ENCODE measurements at places on chromosomes 1 and 21. TPM values are rescaled to one million over a fixed set of nuclear protein-coding genes. Genes with fewer than 3 reads are reported as not detected.

- DNase-seq = no peak
- H3K36me3 ChIP-seq = no peaks in the 10 kb centered on the region
- no peaks in the 10 kb centered on the region for H3K27me3 ChIP-seq
Observed at GRCh38 chr1:219520241-219520640, 92.7 kb downstream of the ZC3H11B start.

GRCh38 chr1:21955501-21956281, 18.6 kb upstream of the HSPG2 start:
- no peaks in the 10 kb centered on the region for H3K36me3 ChIP-seq
- H3K4me1 ChIP-seq = peaks cover 34% of the 10 kb centered on the region
- DNase-seq = peak; percentile 72
- peak overlapping the region; percentile 21 for H3K4me3 ChIP-seq

GRCh38 chr1:197180252-197180878, 33.9 kb upstream of the ASPM start:
- H3K27me3 ChIP-seq = no peaks in the 10 kb centered on the region
- no peak overlapping the region for H3K4me3 ChIP-seq
- DNase-seq = peak; percentile 44
- H3K36me3 ChIP-seq = peaks cover 53% of the 10 kb centered on the region
- no peak overlapping the region for H3K27ac ChIP-seq
- peaks cover 11% of the 10 kb centered on the region for H3K4me1 ChIP-seq

- H3K4me3 ChIP-seq = no peak overlapping the region
- H3K36me3 ChIP-seq = no peaks in the 10 kb centered on the region
- no peak for DNase-seq
- no peaks in the 10 kb centered on the region for H3K27me3 ChIP-seq
Observed at GRCh38 chr1:197441999-197442414, 174.0 kb downstream of the CRB1 start.

GRCh38 chr1:43439781-43440180, 13.9 kb downstream of the HYI start:
- H3K27ac ChIP-seq = no peak overlapping the region
- H3K36me3 ChIP-seq = peaks cover 59% of the 10 kb centered on the region
- H3K27me3 ChIP-seq = no peaks in the 10 kb centered on the region

DNA sequence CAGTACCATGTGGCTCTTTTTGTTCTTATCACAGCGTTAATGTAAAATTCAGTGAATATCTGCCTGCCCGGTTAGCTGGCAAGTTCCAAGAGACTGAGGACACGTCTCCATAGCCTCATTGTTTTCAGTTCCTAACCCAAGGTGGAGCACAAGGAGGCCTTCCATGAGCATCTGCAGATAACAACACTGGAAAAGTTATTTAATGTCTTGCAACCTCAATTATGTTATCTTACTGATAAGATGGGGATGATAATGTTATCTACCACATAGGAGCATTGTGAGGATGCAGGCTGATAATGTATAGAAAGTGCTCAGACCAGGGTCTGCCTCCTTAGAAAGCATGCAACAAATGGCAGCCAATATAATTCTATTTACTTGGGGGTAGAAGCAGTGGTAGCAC, 109.6 kb upstream of the DNAH14 start:
- no peaks in the 10 kb centered on the region for H3K27me3 ChIP-seq
- no peaks in the 10 kb centered on the region for H3K4me1 ChIP-seq
- H3K4me3 ChIP-seq = no peak overlapping the region
- no peak for DNase-seq
- H3K36me3 ChIP-seq = no peaks in the 10 kb centered on the region
- H3K27ac ChIP-seq = no peak overlapping the region

DNA sequence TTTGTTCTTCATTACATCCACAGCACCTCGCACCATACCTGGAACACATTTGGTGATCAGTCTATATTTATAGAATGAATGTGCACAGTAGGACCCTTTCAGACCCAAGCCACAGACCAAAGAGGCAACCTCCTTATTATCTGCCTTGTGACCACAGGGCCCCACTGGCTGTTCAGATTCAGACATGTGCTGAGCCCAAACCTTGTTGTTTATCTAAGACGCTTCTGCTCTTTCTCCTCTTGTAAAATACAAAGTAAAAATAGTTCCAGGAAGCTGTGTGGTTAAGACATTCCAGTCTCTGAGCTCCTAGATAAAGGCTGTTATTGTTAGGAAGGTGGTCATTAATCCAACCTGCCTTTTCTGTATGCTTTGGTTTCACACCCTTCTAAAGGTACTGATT, 3.6 kb upstream of the SCMH1 start:
- no peak overlapping the region for H3K4me3 ChIP-seq
- no peaks in the 10 kb centered on the region for H3K36me3 ChIP-seq
- no peak overlapping the region for H3K27ac ChIP-seq
- H3K4me1 ChIP-seq = peaks cover 13% of the 10 kb centered on the region
- DNase-seq = no peak

GRCh38 chr1:198234520-198235251, 77.9 kb downstream of the NEK7 start:
- H3K4me1 ChIP-seq = peaks cover 1% of the 10 kb centered on the region
- H3K36me3 ChIP-seq = peaks cover 24% of the 10 kb centered on the region

- no peak overlapping the region for H3K27ac ChIP-seq
- no peaks in the 10 kb centered on the region for H3K36me3 ChIP-seq
- DNase-seq = no peak
- H3K4me3 ChIP-seq = no peak overlapping the region
- no peaks in the 10 kb centered on the region for H3K27me3 ChIP-seq
Observed at GRCh38 chr1:34617321-34618118, 137.3 kb upstream of the GJB5 start.

- no peaks in the 10 kb centered on the region for H3K4me1 ChIP-seq
- no peak overlapping the region for H3K27ac ChIP-seq
- H3K4me3 ChIP-seq = no peak overlapping the region
Observed at GRCh38 chr1:186985889-186986491, 157.2 kb downstream of the PLA2G4A start.

DNA sequence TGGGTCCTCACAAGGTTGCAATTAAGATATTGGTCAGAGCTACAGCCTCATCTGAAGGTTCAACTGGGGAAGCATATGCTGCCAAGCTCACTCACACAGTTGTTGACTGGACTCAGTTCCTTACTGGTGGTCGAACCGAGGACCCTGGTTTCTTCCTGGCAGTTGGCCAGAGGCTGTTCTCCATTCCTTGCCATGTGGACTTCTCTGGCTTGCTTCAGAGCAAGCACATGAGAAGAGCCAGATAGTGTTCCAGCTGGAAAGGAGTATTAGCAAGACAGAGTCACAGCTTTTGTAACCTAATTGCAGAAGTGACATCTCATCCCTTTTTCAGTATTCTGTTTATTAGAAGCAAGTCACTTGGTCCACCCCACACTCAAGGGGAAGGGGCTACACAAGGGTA, 23.6 kb downstream of the POU2F1 start:
- H3K27me3 ChIP-seq = no peaks in the 10 kb centered on the region
- H3K36me3 ChIP-seq = peaks cover 2% of the 10 kb centered on the region
- no peak for DNase-seq
- no peak overlapping the region for H3K27ac ChIP-seq

GRCh38 chr1:162632217-162632666, at the start of gene DDR2:
TSS of gene DDR2 (plus strand) at chr1:162632464. CDS start at chr1:162719064, 86,600 bp downstream.
- no peaks in the 10 kb centered on the region for H3K4me1 ChIP-seq
- DNase-seq = no peak

DNA sequence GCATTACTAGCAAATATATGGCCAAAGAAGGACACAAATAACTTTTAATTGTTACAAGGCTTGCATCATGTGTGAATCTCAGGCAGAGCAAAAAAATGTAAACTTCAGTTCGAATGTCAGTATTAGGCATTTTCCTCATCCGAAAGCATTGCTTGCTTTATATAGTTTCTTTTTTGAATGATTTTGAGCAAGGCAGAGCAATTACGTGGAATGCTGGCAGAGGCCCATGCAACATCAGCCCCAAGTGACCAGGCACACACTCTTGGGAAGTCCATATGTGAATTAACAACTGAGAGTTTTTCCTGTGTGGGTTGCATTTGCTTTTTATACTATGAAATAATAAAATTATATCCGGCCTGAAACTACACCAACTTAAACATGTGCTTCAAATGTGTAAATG, 274.8 kb downstream of the PTPRC start:
- peaks cover 2% of the 10 kb centered on the region for H3K36me3 ChIP-seq
- no peak overlapping the region for H3K27ac ChIP-seq
- no peaks in the 10 kb centered on the region for H3K27me3 ChIP-seq

DNA sequence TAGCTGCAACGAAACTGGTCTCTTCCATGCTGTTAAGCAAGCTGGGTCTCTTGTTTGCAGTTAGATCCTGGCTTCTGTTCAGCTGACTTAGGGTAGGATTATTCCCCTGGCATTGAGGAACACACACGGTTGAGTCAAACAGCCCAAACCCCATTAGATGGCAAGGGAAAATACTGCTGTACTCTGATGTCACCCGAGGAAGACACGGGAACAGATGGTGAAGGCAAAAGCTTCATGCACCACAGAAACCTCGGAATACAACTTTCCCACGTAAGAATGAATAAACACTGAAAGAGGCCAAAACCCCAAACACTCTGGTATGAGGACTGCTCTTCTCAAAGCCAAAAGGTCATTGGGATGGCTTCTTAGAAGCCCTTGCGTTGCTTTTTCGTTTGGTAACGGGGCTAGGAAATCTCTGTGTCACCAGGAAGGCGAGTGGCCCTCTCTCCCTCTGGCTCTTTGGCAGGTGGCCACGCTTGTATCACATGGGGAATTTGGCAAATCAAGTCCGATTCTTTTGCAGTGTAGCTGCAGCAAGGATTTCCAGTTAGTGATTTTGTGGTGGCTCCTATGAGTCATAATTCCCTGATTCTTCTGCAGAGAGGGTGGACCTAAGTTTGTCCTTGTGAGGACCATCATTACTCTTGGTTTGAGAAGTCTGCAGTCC, 16.7 kb upstream of the LYST start:
- H3K27me3 ChIP-seq = no peaks in the 10 kb centered on the region
- H3K4me1 ChIP-seq = peaks cover 7% of the 10 kb centered on the region
- no peaks in the 10 kb centered on the region for H3K36me3 ChIP-seq
- no peak overlapping the region for H3K27ac ChIP-seq
- no peak for DNase-seq

DNA sequence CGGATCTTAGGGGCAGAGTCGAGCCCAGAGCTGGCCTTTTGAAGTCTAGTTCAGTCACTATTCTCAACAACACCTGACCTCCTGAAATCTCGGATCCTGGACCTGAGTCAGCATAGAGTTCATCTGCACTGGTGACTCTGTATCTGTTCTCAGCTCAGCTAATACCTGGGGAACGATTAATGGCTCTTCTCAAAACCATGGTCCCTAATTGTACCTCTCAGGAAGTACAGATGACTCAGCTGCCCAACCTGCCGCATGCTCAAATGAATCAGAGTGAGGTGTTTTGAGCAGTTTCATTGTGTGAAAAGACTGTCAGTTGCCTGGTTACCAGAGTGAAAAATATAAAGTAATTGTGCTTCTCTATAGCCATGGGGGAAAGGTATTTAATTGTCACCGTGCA, 89.2 kb downstream of the SLC35F3 start:
- no peak overlapping the region for H3K27ac ChIP-seq
- peaks cover 3% of the 10 kb centered on the region for H3K4me1 ChIP-seq
- H3K27me3 ChIP-seq = peaks cover 4% of the 10 kb centered on the region
- no peak overlapping the region for H3K4me3 ChIP-seq
- no peaks in the 10 kb centered on the region for H3K36me3 ChIP-seq

- H3K27me3 ChIP-seq = no peaks in the 10 kb centered on the region
- no peaks in the 10 kb centered on the region for H3K4me1 ChIP-seq
- no peak overlapping the region for H3K4me3 ChIP-seq
- DNase-seq = no peak
Observed at GRCh38 chr1:52579415-52579814, 22.8 kb upstream of the GPX7 start.

DNA sequence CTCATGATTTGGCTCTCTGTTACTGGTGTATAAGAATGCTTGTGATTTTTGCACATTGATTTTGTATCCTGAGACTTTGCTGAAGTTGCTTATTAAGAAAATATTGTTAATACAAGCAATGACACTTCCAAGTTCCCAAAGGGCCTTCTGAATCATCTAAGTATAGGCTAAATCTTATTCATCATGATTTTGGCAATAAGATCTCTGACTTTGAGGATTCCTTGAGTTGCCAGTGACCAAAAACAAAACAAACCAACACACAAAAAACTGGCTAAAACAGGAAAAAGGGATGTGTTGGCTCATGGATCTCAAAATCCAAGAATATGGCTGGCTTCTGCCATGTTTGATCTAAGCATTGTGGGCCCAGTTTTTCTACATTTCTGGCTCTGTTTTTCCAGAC, 163.4 kb downstream of the HHIPL2 start:
- DNase-seq = no peak
- H3K4me1 ChIP-seq = no peaks in the 10 kb centered on the region
- H3K27ac ChIP-seq = no peak overlapping the region
- H3K4me3 ChIP-seq = no peak overlapping the region

GRCh38 chr1:41811051-41811795, 107.5 kb downstream of the HIVEP3 start:
- H3K4me3 ChIP-seq = no peak overlapping the region
- H3K27me3 ChIP-seq = no peaks in the 10 kb centered on the region

NBPF4 gene
- not detected for total RNA-seq

AMY2A gene
- total RNA-seq = not detected

PTAFR gene
- 0.54 TPM for total RNA-seq

PTPRU gene
- total RNA-seq = not detected

GUCA2A gene
- total RNA-seq = not detected
